Mammary epithelial cell (primary cell): ENCODE measurements at places on chromosomes 5 and 9. TPM values are rescaled to one million over a fixed set of nuclear protein-coding genes. Genes with fewer than 3 reads are reported as not detected.
A peak's percentile ranks its signal among the peaks of the same experiment; 100 is the strongest.

PRDM9 gene
- polyA plus RNA-seq, result not detected

TAF11L8 gene
- polyA plus RNA-seq, result not detected

KIF24 gene
- 3.4 TPM for polyA plus RNA-seq

PCDHB9 gene
- polyA plus RNA-seq, result 0.12 TPM

CAST gene
- polyA plus RNA-seq, result 339 TPM

RAB3C gene
- not detected for polyA plus RNA-seq

ZNF366 gene
- not detected for polyA plus RNA-seq

GRCh38 chr5:33468775-33469435, 28.1 kb downstream of the TARS1 start:
- DNase-seq, result peak; percentile 2

DNA sequence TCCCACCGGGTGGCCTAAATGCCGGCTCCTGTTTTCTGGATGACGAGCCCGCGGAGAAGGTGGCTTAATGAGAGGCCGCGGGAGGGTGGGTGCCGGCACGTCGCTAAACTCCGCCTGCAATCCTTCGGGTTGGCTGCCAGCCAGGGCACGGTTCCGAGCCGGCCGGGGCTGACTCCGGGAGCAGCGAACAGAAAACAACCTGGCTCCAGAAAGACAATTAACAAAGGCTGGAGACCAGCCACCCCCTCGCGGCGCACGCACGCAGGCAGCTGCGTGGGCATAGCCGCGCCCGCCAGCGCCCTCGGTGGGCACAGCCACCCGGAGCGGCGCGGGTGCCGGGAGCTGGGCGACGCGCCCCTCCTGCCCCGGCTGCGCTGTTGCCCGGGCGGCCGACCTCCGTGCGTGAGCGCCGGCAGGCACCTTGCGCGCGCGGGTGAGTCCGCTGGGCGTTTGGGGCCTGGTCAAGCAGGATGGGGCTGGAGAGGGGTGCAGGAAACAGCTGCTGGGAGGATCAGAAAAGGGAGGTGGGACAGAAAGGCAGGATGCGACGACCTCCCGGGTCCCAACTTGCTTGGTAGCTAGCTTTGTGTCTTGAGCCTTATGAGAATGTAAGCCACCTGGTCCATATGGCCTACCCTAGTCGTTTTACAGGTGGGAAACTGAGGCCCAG, at the start of gene ARHGEF37:
Gene ARHGEF37 (plus strand): TSS at position 307 of the 670 bp plus-strand sequence. CDS start 16,272 bp downstream, outside the sequence.
- DNase-seq, result peak; percentile 77

GRCh38 chr9:115106642-115107041, 11.3 kb downstream of the TNC start:
- no peak for DNase-seq

DNA sequence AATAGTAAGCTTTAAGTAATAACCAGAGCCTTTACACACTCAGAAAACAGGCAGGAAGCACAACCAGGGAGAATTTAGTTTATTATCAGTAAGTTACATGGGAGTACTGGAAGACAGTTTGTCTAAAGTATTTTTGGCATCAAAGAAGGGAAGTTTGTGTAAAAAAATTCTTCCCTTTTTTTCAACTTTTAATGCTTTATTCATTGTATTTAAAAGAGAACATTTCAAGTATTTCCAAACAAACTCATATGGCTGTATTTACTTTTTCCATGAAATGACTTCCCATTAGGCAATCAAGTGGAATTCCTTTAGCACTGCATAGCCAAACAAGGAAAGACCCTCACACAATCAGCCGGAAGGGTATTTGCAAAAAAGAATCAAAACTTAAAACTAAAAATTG, 26.7 kb downstream of the RNF145 start:
- DNase-seq, result no peak

DNA sequence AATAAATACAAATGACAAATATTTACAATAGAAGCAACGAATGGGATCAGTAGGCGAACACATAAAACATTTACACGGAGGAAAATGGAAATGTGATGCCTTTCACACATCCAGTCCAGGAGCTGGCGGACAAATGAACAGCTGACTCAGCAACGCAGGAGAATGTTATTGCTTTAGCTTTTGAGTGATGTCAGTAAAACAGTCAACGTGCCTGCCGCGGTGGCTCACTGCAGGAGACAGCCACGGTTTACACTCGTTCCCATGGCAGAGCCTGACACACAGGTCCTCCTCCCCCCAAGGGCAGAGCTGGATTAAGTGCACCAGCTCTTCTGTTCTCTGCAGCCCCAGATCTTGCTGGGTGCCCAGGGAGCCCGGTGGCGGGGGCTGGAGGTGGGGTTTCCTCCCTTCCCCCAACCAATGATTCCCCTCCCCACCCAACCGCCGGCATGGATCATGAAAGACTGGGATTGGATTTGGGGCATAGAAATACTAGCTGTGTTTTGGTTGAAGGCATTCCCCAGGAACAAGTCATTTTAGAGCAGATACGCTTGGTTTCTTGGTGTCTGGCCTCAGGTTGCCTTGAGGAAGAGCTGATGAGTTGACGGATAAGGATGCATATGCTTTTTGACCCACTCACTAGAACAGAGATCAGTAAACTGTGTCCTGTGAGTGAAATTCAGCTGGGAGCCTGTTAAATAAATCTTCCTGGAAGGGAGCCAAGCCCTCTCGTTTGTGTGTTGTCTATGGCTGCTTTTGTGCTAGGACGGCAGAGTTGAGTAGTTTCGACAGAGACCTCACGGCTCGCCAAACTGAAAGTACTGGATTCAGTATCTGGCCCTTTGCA, 12.5 kb downstream of the STC2 start:
- no peak for DNase-seq

- no peak for DNase-seq
Observed at GRCh38 chr5:132459031-132459982, 31.3 kb downstream of the IRF1 start.

GRCh38 chr9:120876842-120877240, at the start of gene PHF19:
PHF19 (minus strand) TSS chr9:120877188; CDS start chr9:120874741, 2,447 bp downstream.
- DNase-seq, result peak; percentile 35

GRCh38 chr5:135641319-135641718, 62.5 kb upstream of the CXCL14 start:
- no peak for DNase-seq

DNA sequence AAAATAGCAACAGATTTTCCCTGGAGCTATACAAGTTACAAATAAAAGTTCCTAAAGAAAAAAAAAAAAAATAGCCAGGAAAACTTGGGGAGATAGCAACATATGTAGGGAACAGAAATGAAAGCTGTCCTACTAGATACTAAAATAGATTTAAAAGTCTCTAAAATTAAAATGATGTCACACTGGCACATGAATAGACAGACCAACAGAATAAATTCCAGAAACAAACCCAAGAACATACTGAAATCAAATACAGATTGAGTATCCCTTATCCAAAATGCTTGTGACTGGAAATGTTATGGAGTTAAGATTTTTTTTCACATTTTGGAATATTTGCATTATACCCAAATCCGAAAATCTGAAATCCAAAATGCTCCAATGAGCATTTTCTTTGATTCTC, 23.8 kb downstream of the GOLPH3 start:
- no peak for DNase-seq

- DNase-seq, result no peak
Observed at GRCh38 chr9:130932255-130933079, 6.6 kb downstream of the FIBCD1 start.

GRCh38 chr9:126471084-126471624, 142.6 kb upstream of the LMX1B start:
- DNase-seq, result no peak

- DNase-seq, result no peak
Observed at GRCh38 chr5:115510145-115510645, 34.4 kb downstream of the FEM1C start.

GRCh38 chr9:97572892-97573365, 60.2 kb downstream of the TSTD2 start:
- DNase-seq, result no peak

GRCh38 chr9:120490888-120491595, 88.9 kb downstream of the CDK5RAP2 start:
- no peak for DNase-seq

- DNase-seq, result peak; percentile 1
Observed at GRCh38 chr5:26847041-26847736, 191.2 kb downstream of the CDH9 start.

DNA sequence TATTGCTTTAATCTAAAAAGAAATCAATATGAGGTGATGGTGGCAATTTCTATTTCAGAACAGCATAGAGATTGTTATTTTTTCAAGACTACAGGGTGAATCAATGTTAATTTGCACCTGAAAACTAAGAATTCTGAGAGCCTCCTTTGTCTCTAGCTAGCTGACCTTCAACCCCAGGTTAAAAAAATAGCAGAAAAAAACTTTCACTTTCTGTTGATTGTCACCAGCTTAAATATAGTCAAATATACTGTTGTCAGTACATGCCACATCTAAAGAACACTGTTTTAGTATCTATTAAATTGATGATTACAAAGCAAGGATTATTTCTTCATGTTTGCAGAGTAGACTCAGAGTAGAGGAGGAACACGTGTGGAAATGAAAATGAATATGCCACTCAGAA, 1371.4 kb downstream of the MAT2B start:
- DNase-seq, result no peak

GRCh38 chr5:51990241-51990640, 607.0 kb downstream of the ISL1 start:
- no peak for DNase-seq

- DNase-seq, result peak; percentile 16
Observed at GRCh38 chr9:7879551-7880245, 80.1 kb upstream of the DMAC1 start.

DNA sequence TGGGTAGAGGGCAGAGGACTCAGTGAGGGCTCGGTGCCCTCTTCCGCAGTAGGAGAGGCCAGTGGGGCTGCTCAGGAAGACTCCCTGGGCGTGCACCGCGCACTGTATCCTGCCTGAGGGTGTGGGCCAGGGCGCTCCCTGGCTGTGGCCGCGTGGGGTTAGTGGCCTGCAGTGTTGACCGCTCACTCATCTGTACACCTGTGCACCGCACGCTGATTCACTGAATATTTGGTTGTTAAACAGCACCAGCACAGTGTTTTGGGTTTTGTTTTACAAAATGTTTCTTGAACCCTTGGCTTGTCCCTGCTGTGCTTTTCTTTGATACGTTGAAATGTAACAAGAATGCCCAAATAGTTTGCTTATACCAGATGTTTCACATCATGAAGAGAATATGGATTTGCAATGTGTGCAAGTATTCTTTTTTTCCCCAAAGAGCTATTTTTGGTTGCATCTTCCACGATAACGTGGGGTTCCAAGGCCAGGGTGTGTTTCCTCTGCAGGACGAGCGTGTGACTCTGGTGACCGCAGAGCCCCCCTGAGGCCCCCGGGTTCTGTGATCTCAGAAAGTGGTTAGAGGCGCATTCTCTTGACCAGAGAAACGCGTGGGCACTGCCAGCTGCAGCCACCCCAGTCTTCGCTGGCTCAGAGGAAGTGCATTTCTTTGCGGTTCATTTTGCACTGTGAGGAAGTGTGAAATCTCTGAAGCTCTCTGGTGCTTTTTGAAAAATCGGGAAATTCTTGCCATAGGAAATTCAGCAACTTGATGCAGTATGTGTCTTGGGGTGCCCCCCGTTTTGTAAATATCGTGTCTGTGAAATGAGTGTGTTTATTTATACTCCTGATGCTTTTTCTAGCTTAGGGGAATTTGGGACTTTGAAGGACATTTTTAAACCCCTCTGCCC, 46.9 kb downstream of the AHRR start:
- no peak for DNase-seq

GRCh38 chr5:154795235-154795596, 40.0 kb downstream of the LARP1 start:
- DNase-seq, result no peak

DNA sequence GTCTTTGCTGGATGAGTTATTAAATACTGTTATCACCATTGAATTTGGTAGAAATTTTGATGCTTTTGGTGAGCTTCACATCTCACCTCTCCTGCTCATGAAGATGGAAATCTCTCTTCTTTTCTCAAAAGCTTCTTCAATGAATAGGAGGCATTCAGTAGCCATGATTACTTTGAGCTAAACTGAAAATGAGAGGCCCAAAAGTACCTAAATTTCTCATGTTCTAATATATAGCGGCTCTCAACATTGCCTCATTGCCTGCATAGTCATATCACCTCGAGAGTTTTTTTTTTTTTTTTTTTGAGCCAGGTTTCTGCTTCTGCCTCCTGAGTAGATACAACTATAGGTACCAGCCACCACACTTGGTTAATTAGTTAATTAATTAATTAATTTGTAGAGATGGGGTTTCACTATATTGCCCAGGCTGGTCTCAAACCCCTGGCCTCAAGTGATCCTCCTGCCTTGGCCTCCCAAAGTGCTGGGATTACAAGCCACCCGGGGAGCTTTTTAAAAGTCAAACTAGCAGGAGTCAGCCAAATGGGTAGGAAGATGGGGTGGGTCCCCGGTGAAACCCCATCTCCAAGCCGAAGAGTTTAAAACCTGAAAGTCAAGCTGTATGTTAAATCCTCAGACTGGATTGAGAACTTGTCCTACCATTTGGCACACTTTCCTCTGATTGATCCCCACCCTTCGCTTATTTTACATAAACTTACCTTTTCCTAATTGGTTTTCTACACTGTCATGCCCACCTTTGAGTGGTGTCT, 169.0 kb downstream of the DOCK2 start:
- DNase-seq, result no peak

- no peak for DNase-seq
Observed at GRCh38 chr9:129665389-129665775, at the start of gene PRRX2. PRRX2 (plus strand) TSS chr9:129665647; CDS start chr9:129665868, 221 bp downstream.

DNA sequence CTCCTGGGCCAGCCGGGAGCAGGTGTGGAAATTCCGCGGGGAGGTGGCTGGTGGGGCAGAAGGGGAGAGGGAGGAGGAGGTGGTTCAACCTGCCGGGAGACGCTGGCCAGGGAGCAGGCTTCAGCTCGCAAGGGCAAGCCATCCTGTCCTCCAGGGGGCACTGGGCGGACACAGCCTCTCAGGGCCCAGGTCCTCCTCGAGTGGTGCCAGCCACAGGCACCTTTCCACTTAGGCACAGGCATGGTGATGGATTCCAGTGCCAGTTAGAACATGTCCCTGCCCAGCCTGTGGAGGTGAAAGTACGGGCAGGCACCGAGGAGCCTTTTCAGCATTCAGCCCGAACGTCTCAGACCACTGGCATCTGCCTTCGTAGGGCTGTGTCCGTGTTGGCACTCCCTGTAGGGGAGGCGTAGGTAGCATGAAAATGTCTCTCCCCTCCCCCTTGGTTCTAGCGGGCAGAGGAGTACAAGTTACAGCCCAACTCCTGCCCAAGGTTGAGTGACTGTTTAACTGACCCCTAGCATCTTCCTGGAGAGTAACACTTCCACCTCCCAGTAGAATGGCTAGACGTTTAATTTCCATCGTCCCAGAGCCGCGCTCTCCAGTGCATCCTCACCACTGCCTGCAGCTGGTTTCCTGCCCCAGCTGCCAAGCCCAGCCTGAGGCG, 48.9 kb downstream of the DAB2IP start:
- peak; percentile 99 for DNase-seq

GRCh38 chr9:106800701-106801270, 62.2 kb upstream of the ZNF462 start:
- no peak for DNase-seq
